Retinal pigment epithelial cell (primary cell): ENCODE measurements at places on chromosomes 5 and 9.

GRCh38 chr5:20524991-20525529, 537.1 kb upstream of the CDH18 start:
- peak; percentile 34 for DNase-seq

DNA sequence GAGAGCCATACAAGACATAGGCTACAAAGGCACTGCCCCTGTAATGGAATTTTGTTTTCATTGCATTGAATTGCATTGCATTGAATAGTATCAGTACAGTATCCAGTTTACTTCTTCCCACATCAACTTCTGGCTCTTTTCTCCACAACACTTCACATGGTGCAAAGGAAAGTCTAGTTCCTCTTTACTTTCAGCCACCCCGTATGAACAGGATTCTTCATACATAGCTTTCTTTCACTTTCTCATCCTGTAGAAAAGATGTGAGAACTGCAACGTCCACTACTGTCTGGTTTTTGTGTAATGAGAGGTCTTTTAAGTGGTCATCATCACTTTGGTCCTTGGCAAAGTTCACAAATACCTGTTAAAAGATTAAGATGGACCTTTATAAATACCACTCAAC, 20.2 kb downstream of the NIPSNAP3B start:
- DNase-seq = no peak

GRCh38 chr9:6197330-6197729, 18.3 kb upstream of the IL33 start:
- DNase-seq = no peak

DNA sequence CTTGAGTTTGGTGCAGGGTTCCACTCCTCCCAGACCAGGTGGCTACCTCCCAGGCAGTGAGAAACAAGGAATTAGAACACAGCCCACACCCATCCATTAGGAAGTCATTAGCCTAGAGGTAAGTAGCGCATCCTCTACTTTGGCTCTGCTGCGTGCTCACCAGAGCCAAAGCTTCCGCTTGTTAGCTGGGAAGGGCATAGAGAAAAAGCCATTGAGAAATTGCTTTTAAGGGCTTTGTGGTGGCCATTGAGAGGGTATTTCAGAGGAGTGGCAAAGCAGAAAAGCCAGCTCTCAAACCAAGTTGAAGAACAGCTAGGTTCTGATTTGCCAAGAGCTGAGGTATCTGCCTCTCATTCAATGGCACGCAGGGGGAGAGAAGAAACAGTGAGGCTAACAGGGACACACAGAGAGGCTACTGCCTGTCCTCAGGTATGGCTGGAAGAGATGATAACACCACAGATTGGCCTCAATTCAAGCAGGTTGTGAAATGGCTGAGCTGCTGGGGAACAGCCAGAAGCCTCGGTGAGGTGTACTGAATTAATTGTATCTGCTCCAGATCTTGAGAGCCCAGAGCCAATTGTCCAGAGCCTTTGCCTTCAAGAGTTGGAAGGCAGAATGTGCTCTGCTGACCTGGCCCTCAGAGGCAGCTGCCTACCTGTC, 119.4 kb downstream of the NTRK2 start:
- DNase-seq = no peak

- DNase-seq = no peak
Observed at GRCh38 chr9:112615584-112616266, 102.2 kb downstream of the INIP start.

- DNase-seq = no peak
Observed at GRCh38 chr5:179128976-179129375, 68.8 kb downstream of the ZNF354C start.
